ENCODE measurements at places on chromosomes 1 and 21.

DNA sequence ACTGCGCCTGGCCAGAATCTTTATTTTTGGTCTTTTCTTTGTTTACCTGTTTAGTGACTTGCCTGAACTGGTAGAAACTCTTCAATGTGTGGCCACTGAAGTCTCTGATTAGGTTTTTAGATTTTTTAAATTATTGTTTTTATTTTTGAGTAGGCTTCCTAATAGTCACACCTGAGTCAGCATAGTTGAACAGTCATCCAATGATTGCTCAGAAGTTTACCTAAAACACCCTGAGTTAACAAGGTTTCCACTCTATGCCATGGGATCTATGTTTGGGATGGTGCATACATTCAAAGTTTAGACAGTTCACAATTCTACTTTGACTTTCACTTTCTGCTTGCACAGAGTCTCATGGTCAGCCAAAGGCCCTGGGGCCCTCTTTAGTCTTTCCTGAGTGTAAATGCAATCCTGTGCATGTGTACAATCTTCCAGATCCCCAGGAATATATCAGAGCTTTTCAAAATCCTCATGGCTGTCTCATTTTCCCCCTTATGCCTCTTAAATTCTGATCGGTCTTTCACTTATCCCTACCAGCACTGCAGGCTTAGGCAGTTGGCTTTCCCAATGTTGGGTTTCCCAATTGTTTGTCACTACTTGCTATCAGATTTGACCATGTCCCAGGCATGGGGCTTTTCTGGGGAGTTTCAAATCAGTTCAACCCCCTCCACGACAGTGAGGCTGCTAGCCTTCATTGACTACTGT, 114.4 kb upstream of the RAB3GAP2 start:
- no peak for DNase-seq

DNA sequence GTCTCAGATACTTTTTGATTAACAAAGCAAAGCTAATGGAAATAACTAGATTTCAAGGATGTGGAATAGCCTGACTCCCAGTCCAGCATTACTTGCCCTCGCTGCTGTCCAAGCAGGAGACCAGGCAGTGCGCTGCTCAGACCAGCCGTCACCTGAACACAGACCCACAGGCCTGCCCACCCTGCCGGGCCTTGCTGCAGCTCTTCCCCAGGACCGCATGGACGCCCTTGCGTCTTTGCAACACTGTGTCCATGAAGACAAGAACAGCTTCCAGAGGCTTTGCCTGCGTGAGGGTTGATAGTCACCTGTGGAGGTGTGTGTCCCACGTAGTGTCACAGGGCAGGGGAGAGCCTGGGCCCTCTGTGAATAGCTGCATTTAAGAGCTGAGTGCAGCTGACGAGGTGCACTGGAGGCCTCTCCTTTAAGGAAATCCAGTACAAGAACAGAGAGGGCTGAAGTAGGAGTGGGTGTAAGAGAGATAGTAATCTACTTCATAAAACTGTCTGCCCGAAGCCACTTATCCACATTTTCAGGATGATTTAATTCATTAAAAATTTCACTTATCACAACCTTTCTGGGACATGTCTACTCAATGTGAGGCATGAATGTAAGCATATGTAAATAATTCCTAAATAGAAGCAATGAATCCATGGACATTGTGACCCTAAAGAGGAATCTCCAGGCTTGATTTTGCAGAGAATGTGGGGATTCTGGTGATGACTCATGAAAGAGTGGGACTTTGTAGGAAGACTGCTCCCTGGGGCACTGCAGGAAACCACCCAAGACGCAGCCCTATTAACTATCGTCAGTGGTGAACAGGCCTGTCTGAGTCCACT, 176.2 kb upstream of the RAB4A start:
- no peak for DNase-seq

GRCh38 chr1:156394082-156394481, 25.1 kb downstream of the RHBG start:
- DNase-seq: no peak

DNA sequence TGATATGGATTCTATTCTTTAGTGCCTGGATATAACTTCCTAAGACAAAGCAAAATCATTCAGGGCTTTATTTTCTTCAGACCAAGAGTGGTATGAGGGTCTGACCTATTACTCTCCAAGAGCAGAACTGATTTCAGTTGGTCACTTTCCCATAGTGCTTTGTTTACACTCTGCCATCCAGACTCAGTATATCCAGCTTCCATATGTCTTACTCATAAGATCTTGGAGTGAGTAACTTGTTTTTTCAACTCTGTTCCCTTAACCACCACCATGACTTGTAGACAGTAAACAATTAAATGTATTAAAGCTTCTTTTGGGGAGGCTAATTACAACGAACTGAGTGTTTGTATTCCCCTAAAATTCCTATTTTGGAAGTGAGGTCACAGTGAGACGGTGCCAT, 83.4 kb downstream of the USP24 start:
- no peak for DNase-seq

- DNase-seq: no peak
Measured at GRCh38 chr1:109425391-109426280, 612 bp downstream of the PSMA5 start.

- no peak for DNase-seq
Measured at GRCh38 chr1:32808580-32808979, 8.6 kb downstream of the YARS1 start.

GRCh38 chr1:8283058-8283884, 34.6 kb upstream of the SLC45A1 start:
- DNase-seq: no peak

GRCh38 chr1:231507476-231508355, 20.8 kb upstream of the TSNAX start:
- no peak for DNase-seq
